ENCODE measurements at places on chromosomes 13 and 19. TPM values are rescaled to one million over a fixed set of nuclear protein-coding genes. Genes with fewer than 3 reads are reported as not detected.

Gene FAAP24
- total RNA-seq = 2.2 TPM

Gene GARIN5A
- total RNA-seq = 1.2 TPM

Gene C19orf67
- not detected for total RNA-seq

Gene SPRED3
- total RNA-seq = 0.36 TPM

Gene PPFIA3
- 3.6 TPM for total RNA-seq

Gene GNG7
- total RNA-seq = 1.8 TPM

Gene CGB7
- total RNA-seq = not detected

Gene RDH8
- not detected for total RNA-seq

Gene IZUMO1
- total RNA-seq = not detected

Gene CASP14
- not detected for total RNA-seq

Gene B3GNT3
- not detected for total RNA-seq

Gene CRX
- not detected for total RNA-seq

Gene AKT1S1
- 13.7 TPM for total RNA-seq

Gene CFAP97D2
- total RNA-seq = not detected

Gene SYCN
- not detected for total RNA-seq

Gene CYP4F8
- total RNA-seq = not detected

Gene ZNF805
- total RNA-seq = 21.6 TPM

Gene PBX4
- not detected for total RNA-seq

Gene RUBCNL
- 2.5 TPM for total RNA-seq

- no peak for DNase-seq
Measured at GRCh38 chr13:23960566-23961156, 63.4 kb upstream of the C1QTNF9B start.

- DNase-seq = no peak
Measured at GRCh38 chr19:5057860-5058259, 88.9 kb downstream of the KDM4B start.

DNA sequence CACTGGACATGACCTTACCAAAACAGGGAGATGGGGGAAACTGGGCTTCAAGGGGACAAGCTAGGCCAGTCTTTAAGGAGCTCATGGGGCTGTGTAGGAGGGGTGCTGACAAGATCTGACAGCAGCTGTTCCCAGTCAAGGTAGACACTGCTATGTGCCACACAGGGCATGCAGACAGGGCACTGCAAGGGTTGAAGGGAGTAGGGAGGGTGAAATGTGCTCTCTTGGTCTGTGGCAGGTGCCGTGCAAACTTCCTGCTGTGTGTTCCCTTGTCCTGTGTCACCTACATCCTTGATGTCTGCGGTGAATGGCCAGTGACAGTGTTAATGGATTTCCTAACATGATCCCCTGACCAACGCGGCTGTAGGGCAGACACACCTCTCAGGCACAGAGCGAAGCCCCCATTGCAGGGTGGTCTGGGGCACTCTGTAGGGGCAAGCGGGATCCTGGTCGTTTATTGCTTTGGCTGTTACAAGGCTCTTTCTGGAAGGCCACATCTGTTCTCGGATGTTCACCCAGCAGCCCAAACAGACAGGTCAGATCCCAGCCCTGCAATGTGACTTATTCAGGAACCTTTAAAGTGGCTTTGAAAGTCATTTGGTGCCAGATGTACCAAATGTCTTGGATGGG lies 199.5 kb upstream of the ZNF536 start:
- DNase-seq = no peak

GRCh38 chr13:97076898-97077297 lies 82.6 kb upstream of the OXGR1 start:
- DNase-seq = no peak

GRCh38 chr13:49840675-49841074 lies 48.2 kb upstream of the KPNA3 start:
- no peak for DNase-seq

DNA sequence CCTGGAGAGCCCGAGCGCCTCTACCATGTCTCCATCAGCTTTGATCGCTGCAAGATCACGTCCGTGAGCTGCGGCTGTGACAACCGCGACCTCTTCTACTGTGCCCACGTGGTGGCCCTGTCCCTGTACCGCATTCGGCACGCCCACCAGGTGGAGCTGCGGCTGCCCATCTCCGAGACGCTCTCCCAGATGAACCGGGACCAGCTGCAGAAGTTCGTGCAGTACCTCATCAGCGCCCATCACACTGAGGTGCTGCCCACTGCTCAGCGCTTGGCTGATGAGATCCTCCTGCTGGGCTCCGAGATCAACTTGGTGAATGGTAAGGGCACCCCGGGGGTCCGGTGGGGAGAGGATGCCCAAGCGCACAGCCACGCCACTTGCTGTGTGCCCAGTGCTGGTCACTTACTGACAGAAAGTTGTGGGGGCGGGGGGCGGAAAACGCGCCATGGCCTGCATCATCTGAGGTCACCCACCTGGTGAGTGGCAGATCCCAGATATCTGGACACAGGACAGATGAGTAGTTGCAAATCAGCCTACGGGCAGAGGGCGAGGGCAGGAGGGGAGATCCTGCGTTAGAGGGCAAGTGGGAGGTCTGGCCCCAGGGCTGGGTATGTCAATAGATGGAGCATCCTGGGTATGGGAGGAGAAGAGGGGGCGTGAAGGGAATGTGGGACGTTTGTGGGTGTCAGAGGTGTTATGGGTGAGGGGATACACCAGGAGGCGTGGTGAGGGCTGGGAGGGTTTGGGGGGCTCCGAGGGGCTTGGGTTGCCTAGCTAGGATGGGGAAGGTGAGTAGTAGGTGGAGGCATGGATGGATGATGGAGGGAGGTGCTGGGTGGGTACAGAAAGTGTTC lies 9.8 kb downstream of the ZSWIM4 start:
- peak; percentile 79 for DNase-seq

GRCh38 chr19:53808710-53809125 lies 15.4 kb downstream of the NLRP12 start:
- no peak for DNase-seq

GRCh38 chr19:40281381-40282208 lies 3.5 kb downstream of the AKT2 start:
- DNase-seq = peak; percentile 41

DNA sequence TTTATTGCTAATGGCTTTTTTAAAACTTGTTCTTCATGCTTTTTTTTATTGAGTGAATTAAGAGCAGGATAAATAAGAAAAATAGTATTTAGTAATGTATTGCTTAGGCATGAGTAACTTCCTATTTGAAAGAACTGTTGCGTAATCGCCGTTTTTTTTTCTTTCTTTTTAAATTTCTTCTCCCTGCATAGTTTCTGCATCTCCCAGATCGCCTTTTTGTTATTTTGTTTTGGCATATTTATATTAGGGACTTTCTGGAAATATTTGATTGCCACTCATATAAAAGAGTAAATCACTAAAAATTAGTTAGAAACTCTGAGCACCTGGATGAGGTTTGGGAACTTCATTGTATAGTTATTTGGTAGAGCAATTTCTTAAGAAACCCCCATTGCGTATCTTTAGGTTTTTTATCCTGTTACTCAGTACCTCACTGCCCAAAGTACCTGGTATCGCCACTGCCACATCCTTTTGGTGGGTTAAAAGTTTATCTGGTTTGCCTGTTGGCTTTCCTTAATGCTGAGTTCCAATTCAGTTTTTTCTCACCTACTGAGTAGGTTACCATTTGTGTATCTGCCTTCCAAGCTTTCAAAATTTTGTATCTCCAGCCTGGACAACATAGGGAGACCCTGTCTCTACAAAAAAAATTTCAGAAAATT lies 36.2 kb upstream of the LPAR6 start:
- no peak for DNase-seq

DNA sequence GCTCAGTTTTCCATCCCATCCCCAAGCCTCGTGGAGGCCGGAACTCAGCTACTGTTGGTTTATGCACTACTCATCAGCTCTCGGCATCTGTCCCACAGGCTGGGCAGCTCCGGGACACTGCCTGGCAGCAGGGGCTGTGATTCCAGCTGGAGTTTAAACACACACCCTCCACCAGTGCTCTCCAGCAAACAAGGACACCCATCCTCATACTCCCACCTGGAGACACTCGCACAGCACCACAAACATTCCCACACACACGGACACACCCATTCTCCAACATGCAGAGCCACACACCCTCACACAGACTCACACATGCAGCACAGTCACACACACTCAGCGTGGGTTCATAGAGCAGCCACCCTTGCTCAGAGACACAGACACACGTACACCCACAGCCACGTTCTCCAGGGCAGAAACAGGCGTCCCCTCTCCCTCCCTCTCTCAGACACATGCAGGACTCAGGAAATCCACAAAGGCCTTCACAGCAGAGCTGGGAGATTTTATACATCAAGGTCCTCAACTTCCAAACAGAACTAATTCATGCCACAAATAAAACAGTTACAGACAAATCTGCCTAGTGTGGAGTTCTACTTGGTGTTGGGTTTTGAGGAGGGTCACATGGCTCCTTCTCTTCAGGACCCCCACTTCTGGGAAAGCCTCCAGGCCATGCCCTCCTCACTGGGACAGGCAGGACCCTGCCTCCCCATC lies 785.4 kb downstream of the UQCRFS1 start:
- no peak for DNase-seq

DNA sequence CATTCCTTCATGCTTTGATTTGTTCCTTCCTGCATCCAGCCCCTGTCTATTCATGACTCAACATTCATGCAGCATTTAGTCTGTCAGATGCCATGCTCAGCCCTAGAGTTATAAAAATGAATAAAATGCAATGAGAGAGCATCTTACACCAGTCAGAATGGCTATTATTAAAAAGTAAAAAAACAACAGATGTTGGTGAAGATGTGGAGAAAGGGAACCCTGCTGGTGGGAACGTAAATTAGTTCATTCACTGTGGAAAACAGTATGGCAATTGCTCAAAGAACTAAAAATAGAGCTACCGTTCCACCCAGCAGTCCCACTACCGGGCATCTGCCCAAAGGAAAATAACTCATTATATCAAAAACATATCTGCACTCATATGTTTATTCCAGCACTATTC lies 70.0 kb upstream of the GTF3A start:
- no peak for DNase-seq

GRCh38 chr19:50817941-50818858 lies 5.4 kb downstream of the KLK1 start:
- no peak for DNase-seq

- peak; percentile 96 for DNase-seq
Measured at GRCh38 chr19:13033819-13034611, 38.7 kb downstream of the NFIX start.

GRCh38 chr13:34942732-34943435 lies 814 bp downstream of the NBEA start:
- DNase-seq = peak; percentile 72

- no peak for DNase-seq
Measured at GRCh38 chr13:97568850-97569249, 134.9 kb downstream of the RAP2A start.

GRCh38 chr19:40365613-40366401 lies 17.3 kb downstream of the PLD3 start:
- DNase-seq = peak; percentile 84

DNA sequence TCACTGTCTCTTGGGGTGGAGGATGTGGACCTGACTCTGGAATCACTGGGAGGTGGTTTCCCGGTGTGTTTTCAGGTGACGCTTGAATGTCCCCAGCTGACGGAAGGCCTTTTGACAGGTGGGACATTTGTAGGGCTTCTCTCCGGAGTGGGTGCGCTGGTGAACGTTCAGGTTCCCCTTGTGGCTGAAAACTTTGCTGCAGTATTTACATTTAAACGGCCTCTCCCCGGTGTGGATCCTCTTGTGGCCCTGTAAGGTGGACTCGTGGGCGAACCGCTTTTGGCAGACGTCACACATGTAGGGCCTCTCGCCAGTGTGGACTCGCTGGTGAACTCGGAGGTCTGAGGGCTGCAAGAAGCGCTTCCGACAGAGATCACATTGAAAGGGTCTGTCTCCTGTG lies 7.8 kb downstream of the ZSCAN5B start:
- DNase-seq = no peak

DNA sequence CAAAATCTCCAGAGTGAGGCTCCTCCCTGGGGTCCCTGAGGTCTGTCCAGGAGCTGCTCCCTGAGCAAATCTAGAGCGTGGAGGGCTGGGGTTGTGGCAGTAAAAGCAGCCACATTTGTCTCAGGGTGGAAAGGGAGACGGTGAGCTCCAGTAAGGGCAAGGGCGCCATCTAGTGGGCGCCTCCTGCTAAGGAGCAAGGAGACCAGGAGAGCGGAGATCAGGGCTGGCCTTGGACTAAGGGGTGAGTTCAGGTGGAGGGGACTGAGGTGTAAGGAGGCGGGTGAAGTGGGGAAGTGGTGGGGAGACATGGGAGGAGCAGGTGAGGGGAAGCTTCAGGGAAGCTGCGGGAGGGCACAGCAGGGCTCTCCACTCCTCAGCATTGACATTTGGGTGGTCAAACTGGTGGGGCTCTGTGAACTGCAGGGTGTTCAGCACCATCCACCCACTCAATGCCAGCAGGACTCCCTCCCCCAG lies 5.3 kb upstream of the CEACAM21 start:
- peak; percentile 78 for DNase-seq

- no peak for DNase-seq
Measured at GRCh38 chr13:22993148-22993547, 187.6 kb upstream of the SGCG start.

GRCh38 chr19:38736036-38736412 lies 8.2 kb downstream of the CAPN12 start:
- peak; percentile 76 for DNase-seq

DNA sequence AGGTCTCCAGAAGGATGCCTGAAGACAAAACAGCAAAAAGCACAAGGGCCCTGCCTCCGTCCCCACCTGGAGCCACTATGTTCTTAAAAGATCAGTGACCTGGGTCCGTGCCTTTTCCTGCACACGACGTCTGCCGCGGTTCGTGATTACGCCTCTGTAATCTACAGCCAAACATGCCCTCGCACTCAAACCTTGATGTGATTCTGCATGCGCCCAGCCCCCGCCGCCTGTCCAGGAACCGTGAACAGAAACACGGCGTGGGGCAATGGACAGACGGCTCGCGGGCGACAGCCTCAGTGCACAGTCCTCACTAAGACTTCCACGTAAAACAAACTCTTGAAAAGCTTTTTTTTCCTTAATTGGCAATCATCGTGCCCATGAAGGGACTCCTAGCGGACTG lies 15.5 kb downstream of the C13orf46 start:
- DNase-seq = no peak

- DNase-seq = peak; percentile 80
Measured at GRCh38 chr13:43303033-43303729, 279.8 kb downstream of the DNAJC15 start.

DNA sequence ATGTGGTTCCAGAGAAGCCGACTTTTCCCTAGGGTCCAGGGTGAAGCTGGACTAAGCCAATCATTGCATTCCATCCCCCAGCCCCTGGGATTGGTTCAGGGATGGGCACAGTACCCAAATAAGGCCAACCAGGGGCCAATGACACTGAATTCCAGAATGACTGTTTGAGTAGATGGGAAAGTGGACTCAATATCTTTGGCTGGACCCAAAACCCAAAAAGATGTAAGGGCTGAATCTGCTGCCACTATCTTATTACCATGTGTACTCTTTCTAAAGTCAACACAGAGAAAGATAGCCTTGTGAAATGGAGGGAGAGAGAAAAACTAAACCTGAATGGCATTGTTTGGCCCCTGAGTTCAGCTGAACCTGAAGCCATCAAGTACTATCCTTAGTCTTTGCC lies 39.2 kb upstream of the TNFSF11 start:
- no peak for DNase-seq

GRCh38 chr19:36266375-36266961 lies 51.6 kb downstream of the ZNF146 start:
- DNase-seq = no peak

GRCh38 chr19:39218230-39219007 lies 14.4 kb upstream of the SYCN start:
- DNase-seq = no peak
